ENCODE measurements at places on chromosomes 6 and 20. TPM values are rescaled to one million over a fixed set of nuclear protein-coding genes. Genes with fewer than 3 reads are reported as not detected.

PTP4A1 gene
- total RNA-seq = 80.1 TPM

MRS2 gene
- total RNA-seq = 49.1 TPM

REV3L gene
- 25.3 TPM for total RNA-seq

ARFGEF3 gene
- total RNA-seq = 0.61 TPM

FIG4 gene
- 16.5 TPM for total RNA-seq

ARMH2 gene
- not detected for total RNA-seq

PRPH2 gene
- 0.41 TPM for total RNA-seq

CFAP206 gene
- total RNA-seq = not detected

DPPA5 gene
- total RNA-seq = not detected

MYCT1 gene
- total RNA-seq = not detected

DYNLT2 gene
- total RNA-seq = 2.4 TPM

SIRPA gene
- total RNA-seq = 81.2 TPM

OR2B6 gene
- total RNA-seq = 0.32 TPM

IPCEF1 gene
- total RNA-seq = 1.6 TPM

JPH2 gene
- total RNA-seq = 1.0 TPM

FAM50B gene
- 13.0 TPM for total RNA-seq

SLC2A4RG gene
- 71.0 TPM for total RNA-seq

SCRT2 gene
- total RNA-seq = 0.50 TPM

TP53TG5 gene
- total RNA-seq = 0.69 TPM

KCNS1 gene
- total RNA-seq = not detected

VSX1 gene
- not detected for total RNA-seq

SLC44A4 gene
- total RNA-seq = not detected

CAPN11 gene
- total RNA-seq = not detected

PLN gene
- total RNA-seq = not detected

PGK2 gene
- total RNA-seq = not detected

MLN gene
- total RNA-seq = not detected

AKIRIN2 gene
- 68.9 TPM for total RNA-seq

FNDC11 gene
- 0.21 TPM for total RNA-seq

BRPF3 gene
- 39.3 TPM for total RNA-seq

HDAC2 gene
- 266 TPM for total RNA-seq

HELZ2 gene
- 21.0 TPM for total RNA-seq

CST7 gene
- total RNA-seq = not detected

GGTLC1 gene
- not detected for total RNA-seq

HLA-DPB1 gene
- total RNA-seq = 2.7 TPM

NNAT gene
- total RNA-seq = not detected

CDSN gene
- not detected for total RNA-seq

CCN2 gene
- total RNA-seq = 6.6 TPM

SASH1 gene
- 19.2 TPM for total RNA-seq

ATP6V1G2 gene
- 3.1 TPM for total RNA-seq

TNF gene
- total RNA-seq = 0.42 TPM

FAM162B gene
- 0.81 TPM for total RNA-seq

OOEP gene
- total RNA-seq = not detected

DSP gene
- 0.46 TPM for total RNA-seq

GPX5 gene
- not detected for total RNA-seq

F13A1 gene
- not detected for total RNA-seq

PRKN gene
- 1.2 TPM for total RNA-seq

ZNF341 gene
- 4.7 TPM for total RNA-seq

PM20D2 gene
- 37.2 TPM for total RNA-seq

MYL9 gene
- total RNA-seq = 0.11 TPM

C6orf132 gene
- 0.04 TPM for total RNA-seq

TMEM244 gene
- total RNA-seq = not detected

DZANK1 gene
- total RNA-seq = 4.4 TPM

ANKEF1 gene
- 1.3 TPM for total RNA-seq

MROH8 gene
- 2.0 TPM for total RNA-seq

Data from A673 (cell line).